ENCODE measurements at places on chromosomes 3 and 15. TPM values are rescaled to one million over a fixed set of nuclear protein-coding genes. Genes with fewer than 3 reads are reported as not detected.

DNA sequence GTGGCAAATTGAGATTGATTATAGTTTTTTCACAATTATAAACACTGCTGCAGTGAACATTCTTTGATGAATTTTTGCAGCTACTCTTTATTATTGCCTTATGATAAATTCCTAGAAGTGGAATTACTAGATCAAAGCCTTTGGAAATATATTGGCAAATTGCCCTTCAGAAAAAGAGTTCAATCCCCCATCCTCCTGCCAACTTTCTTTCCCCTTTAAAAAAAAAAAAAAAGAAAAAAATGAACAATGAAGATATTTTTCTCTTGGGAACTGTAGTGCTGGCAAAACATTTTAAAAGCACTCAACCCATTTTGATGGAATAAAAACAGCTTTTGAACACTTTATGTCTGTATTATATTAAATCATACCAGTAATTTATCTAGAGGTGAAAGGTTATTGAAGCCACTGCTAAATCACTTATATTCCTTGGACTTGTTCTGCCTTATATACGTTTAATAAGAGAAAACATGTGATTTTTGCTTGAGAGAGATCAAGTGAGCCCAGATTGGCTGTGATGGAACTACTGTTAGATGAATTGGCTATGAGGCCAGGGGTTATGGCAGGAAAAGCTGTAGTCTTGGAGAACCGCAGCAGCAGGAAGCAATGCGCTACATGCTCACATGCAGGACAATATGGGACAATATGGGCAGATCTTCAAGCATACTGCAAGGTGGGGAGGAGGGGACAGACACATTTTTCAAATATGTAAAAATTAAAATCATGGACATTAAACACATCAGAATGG is 212.8 kb upstream of the C2CD4B start:
- no peak for DNase-seq

- peak; percentile 51 for DNase-seq
Measured at GRCh38 chr3:166837535-166837934, 542.6 kb downstream of the ZBBX start.

- no peak for DNase-seq
Measured at GRCh38 chr15:57625703-57626448, 34.2 kb downstream of the MYZAP start.

DNA sequence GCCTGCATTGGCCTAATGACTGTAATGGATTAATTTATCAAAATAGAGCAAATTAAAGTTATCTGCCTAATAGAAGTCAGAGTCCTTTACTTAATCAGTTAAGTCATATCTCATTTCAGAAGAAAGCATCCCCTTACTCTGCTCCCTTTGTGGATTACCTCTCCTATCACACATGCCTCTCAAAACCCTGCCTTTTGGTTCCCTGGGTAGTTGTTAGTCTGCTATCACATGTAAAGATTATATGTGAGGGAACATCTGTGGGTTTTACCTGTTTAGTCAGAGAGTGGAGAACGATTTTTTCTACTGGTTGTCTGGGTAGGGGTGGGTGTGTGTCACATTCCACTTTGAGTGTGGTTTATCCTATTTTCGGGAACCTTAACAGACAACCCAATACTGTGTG is 16.4 kb downstream of the UBE2E2 start:
- no peak for DNase-seq

GRCh38 chr15:62896380-62896866 is 146.1 kb upstream of the TPM1 start:
- peak; percentile 47 for DNase-seq

DNA sequence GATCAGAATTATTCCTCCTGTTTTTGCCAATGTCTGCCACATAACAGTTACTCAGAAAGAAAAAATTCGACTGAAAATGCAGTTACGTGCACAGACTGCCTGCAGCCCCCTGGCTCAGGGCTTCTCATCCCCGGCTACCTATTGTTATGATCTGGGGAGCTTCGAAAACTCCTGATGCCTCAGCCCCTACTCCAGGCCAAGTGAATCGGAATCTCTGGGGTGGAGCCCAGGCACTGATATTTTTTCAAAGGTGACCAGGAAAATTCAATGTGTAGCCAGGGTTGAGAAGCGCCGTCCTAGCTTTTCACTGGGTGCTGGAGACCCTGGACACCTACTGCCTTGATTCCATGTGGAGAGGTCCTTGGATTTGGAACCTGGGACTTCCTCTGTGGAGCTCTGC is 8.5 kb downstream of the ADAMTS17 start:
- no peak for DNase-seq

The ST8SIA2 gene
- total RNA-seq = 0.04 TPM

DNA sequence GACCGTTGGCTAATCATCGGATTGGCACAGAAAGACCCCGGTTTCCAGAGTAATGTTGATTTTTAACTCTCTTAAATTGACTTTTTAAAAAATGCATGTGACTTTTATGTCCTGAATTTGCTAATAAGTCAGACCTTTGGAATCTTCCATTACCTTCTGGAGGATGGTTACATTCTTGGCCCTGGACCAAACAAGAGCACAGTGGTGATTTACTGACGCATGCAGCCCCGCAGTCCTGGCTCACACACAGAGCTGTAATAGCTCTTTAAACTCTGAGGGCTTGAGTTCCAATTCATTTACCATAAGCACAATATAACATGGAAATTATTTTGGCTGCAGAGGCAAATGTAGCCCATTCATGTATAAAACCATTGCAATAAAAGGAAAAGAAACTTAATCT is 25.1 kb downstream of the SOX14 start:
- DNase-seq = no peak

The CHRD gene
- 1.3 TPM for total RNA-seq
